Foreskin fibroblast (primary cell): ENCODE measurements at places on chromosomes 12 and 14.
A peak's percentile ranks its signal among the peaks of the same experiment; 100 is the strongest.

GRCh38 chr14:61471297-61472005, 150.1 kb downstream of the PRKCH start:
- DNase-seq = no peak

DNA sequence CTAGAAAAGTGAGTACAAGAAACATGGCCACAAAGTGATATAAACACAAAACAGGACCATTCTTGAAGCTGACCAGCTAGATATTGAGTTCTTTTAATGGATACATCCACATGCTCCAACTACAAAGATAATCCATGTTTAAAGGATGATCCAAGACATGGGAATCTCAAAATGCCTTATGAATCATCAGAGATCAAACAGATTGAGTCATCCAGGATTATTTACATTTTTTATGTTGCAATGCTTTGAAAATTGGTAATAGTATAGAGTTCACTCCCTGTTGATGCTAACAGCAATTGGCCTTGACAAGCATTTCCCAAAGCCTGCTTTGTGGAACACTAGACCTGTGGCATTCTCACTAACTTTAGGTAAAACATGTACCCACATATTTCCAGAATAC, 293.0 kb upstream of the TBX3 start:
- peak; percentile 62 for DNase-seq

- DNase-seq = peak; percentile 97
Measured at GRCh38 chr12:105226219-105226618, 9.8 kb downstream of the APPL2 start.

GRCh38 chr12:14716848-14717444, 20.5 kb upstream of the GUCY2C start:
- DNase-seq = peak; percentile 21

- DNase-seq = no peak
Measured at GRCh38 chr14:36910578-36910977, 248.9 kb downstream of the PAX9 start.

- DNase-seq = no peak
Measured at GRCh38 chr12:6041891-6042290, 82.6 kb downstream of the VWF start.

DNA sequence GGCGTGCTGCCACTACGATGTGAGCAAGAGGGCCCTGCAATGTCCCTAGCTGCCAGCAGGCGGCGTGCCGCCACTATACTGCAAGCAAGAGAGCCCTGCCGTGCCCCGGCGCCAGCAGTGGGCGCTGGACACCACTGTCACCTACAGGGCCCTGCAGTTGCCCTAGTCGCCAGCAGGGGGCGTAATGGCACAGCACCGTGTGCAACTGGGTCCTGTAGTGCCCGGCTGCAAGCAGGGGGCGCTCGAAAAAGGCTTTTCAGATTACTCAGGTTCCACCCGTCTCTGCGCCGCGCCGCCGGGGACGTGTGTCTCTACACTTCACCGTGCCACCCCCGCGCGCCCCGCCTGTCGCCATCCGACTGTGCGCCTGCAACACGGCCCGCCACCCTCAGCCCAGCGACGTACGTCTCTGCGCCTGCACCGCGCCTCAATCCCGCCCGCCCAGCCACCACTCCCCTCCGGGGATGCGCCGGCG, 1356.9 kb downstream of the TMEM121 start:
- DNase-seq = no peak

DNA sequence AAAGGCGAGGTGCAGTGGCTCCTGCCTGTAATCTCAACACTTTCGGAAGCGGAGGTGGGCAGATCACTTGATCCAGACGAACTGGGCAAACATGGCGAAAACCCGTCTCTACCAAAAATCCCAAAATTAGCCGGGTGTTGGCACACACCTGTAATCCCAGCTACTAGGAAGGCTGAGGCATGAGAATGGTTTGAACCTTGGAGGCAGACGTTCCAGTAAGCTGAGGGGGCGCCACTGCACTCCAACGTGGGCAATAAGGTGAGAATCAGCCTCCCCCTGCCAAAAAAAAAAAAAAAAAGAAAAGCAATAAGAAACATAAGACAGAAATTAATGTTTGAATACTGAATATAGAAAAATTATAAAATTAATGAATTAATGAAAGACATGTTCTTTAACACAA, 928.7 kb downstream of the LRFN5 start:
- no peak for DNase-seq

DNA sequence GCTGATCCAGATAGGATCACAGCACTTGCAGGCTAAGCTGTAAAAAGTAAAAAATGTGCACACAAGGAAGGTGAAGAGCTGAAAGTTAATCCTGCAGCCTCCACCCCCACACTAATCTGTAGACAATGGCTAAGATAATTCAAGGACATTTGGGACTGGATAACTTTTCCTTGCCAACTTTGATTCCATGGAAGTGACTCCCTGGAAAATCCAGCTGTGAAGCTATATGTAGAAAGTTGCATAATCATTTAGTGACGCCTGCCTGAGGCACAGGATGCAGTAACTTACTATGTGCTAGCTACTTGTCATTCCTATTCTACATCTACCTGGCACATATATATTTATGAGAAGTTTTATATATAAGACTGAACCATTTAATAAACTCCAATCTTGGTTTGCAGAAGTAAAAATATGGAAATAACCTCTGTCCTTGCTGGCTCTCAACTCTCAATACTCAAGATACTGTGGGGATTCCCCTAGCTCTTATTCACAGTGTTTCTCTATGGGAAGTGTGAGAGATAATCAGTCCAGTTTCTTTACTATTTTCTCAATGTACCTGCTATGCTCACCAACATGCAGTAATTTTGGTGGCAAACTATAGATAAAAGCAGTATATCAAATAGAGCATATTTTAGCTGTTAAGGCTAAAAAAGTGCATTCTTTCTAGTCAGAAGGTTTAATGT, 14.8 kb downstream of the LDHB start:
- DNase-seq = no peak
